ENCODE measurements at places on chromosomes 6 and 20.

GRCh38 chr6:114649298-114649697 is 306.5 kb upstream of the HS3ST5 start:
- no peak for DNase-seq

DNA sequence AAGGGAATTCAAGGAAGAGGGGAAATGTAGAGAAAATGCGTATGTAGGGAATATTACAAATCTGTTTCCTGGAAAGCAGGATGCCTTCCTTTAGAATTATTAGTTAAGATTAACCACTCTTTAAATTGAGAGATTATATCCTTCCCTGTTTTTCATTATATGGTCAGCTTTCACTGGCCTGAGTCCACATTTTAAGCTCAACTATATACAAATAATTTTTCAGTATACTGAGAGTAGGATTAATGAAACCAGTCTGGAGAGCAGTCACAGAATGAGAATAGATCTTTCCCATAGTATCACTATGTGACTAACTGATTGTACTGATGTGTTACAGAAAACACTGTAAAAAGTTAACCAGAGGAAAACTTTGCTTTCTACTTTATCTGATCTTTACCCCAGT is 306.3 kb downstream of the LAMA2 start:
- no peak for DNase-seq

GRCh38 chr6:2502096-2502997 is 248.4 kb downstream of the MYLK4 start:
- no peak for DNase-seq

DNA sequence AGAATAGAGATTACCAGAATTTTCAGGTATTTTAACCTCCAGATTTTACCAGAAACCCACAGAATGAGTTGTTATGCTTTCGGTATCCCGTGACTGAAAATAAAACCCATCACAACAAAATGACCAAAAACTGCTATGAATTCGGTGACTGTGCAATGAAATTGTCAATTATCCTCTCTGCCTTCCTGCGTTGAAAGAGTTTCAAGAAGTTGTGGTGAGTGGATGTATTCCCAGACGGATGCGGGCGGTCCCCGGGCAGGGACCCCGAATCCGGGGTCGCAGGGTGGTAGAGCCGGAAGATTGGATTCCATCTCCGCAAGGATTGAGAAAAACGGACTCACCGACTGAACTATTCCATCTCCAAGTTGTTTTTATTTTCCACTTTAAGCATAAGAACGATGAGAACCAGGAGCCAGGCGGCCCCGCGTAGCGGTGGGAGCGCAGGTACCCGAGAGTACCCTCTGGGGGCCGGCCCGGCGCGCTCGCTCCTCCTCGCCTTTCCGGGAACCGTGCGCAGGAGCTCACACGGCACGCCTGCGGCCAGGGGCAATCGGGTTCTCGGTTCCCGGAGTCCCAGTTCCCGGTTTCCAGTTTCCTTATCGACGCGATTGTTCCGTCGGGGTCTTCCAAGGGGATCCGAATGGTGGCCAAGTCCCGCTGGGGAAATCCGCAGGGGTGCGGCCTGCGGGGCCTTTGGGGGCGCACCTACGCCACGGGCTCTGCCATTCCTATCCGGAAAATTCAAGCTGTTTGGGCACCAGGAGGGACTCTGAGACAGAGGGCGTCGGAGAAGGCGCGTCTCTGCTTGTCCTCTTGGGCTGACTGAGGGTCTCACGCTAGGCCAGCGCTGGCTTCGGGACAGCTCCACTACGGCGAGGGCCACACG is 104.9 kb upstream of the PRDM1 start:
- DNase-seq: no peak

GRCh38 chr20:19161336-19161735 is 51.1 kb upstream of the SLC24A3 start:
- DNase-seq: no peak

DNA sequence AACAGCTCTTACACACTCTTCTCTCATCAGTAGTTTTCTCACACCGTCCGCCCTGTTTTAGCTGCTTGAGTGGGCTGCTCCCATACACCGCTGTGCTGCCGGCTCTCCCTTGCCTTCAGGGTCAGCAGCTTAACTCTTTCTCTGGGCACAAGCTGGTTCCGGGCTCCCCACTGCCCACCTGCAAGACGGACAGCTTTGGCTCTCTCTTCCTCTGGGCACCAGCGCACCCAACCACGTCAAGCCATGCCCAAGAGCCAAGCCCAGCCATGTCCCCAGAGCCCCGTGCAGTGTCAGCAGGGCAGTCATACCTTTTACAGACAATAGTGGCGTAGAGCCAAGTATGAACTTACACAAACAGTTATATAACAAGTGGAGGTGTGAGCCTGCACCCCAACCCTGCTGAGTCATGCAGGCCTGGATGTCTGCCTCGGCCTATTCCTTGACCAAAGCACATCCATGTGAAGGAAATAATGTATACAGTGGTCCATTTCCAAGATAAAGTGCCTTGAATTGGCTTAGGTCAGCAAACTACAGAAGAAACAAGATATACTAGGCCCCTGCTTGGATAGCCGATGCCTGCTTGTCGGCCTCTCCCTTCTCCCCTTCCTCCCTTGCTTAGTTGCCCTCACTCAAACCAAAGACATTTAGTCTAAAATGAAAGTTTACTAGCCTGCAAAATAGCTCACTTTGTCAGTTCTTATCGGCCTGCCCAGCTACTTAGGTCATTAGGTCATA is 89.3 kb downstream of the JPH2 start:
- no peak for DNase-seq

- no peak for DNase-seq
Observed at GRCh38 chr20:54680439-54680838, 205.0 kb downstream of the DOK5 start.

- no peak for DNase-seq
Observed at GRCh38 chr20:60926831-60927230, 325.2 kb upstream of the CDH4 start.

- DNase-seq: no peak
Observed at GRCh38 chr6:20237677-20238460, 25.6 kb upstream of the MBOAT1 start.

DNA sequence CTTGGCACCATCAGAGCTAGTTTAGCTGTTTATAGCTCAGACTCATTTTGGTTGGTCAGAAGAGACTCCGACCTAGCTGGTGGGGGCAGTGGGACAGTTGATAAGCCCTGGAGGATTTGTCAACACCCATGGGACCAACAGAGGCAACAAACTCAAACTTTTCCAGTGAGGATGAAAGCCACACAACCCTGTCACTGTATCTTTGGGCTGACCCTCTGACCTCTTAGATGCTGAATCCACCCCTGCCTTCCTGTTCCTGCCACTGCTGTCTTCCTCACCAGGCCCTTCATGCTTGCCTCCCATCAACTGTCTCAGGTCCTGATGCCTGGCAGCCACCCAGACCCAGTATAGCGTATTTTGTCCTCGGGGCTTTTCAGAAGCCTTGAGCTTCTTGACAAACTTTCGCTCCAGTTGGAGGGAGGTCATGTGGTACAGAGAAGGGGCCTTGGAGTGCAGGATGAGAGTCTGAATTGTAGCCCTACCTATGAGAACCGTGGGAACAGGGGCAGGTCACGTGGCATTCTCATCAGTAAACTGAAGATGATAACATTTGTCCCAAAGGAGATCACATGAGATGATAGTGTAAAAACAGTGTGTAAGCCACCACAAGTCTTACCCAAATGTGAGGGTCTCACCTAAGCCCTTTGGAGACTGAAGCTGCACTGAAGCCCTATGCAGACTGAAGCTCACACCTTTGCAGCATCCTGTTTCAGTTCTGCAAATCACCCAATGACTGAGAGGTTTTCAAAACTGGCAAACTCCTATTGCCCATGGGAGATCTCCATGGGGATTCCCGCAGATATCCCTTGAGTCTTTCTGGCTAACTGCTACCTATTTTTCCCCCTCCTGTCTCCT is 72.0 kb upstream of the F13A1 start:
- DNase-seq: no peak

- no peak for DNase-seq
Observed at GRCh38 chr20:43138061-43138770, 51.5 kb downstream of the PTPRT start.

DNA sequence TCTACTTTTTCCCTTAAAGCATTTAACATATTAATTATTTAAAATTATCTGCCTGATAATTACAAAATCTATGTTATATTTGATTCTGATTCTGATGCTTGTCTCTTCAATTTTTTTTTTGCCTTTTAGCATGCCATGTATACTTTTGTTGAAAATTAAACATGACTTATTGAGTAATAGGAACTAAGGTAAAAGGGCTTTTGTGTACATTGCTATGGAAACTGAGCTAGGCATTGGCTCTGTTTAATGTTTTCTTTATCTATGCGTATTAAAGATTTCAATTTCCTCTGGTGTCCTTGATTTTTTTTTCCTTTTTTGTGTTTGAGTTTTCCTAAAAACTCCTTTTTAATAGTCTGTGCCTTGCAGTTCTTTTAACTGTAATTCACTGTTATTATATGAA is 805.2 kb downstream of the DHX35 start:
- no peak for DNase-seq

- no peak for DNase-seq
Observed at GRCh38 chr6:165245287-165245686, 64.1 kb downstream of the C6orf118 start.

GRCh38 chr20:11118802-11119380 is 445.1 kb upstream of the JAG1 start:
- no peak for DNase-seq

DNA sequence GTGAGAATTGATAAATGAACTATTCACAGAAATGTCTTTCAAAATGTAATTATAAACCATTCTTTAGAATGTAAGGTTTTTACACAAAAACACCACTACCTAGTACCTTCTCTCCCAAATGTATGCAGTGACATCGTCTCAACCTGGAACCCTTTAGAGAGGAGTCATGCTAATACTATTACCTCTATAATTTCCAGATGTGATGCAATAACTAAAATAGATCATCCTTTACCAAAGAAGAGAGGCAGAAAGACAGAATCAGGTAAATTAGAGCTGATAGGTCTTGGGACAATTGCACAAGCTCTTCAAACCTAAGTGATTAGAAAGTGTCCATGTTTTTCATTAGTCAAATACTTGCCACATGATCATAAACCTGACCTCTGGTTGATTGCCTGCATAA is 96.7 kb downstream of the HDGFL1 start:
- DNase-seq: no peak

DNA sequence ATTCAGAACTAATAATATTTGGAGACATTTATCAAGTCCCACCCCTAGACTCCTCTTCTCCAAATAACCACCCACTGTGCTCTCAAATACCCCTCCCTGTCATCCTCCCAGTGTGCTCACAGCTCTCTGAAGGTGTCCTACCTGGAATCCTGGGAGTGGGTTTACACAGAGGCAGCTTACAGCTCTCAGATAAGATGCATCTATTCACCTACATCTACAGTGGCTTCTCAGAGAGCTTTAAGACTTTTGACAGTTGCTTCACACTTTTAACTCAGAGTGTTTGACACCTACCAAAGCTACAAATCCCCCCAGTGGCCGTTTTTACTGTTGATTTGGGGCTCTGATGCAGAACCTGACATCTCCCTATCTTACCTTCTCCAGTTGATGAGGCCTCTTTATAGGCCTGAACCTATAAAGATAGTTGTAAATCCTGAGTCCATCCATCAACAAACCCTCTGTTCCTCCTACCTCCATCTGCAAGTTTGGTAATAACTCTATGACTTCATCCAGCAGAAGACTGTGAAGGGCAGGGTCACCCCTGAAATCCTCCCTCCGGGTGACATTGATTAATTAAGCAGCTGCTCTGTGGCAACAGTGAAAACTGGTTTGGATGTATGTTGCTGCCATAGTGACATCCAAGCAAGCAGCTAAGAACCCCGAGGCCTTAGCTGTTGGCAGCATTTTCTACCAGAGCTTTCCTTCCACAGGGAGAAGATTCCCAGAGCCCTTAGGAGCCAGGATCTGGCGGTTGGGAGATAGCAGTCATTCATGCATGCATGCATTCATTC is 226.1 kb upstream of the RREB1 start:
- no peak for DNase-seq

DNA sequence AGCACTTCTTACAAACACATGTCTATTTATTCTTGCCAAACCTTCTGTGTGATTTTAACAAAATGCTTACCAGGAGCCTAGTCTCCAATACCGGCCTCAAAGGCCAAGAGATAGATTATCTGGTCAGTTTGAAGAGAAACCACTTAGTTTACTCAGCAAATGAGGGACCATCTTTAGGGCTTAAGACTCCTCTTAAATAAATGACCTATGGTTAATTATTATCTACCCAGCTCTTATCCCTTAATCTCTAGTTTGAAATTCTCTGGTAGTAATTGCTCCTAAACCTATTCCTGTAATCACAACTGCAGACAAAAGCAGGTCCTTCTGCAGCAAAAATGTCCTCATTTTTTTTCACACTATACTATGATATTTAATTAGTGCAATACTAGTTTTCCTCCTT is 301.8 kb downstream of the KIF16B start:
- no peak for DNase-seq

DNA sequence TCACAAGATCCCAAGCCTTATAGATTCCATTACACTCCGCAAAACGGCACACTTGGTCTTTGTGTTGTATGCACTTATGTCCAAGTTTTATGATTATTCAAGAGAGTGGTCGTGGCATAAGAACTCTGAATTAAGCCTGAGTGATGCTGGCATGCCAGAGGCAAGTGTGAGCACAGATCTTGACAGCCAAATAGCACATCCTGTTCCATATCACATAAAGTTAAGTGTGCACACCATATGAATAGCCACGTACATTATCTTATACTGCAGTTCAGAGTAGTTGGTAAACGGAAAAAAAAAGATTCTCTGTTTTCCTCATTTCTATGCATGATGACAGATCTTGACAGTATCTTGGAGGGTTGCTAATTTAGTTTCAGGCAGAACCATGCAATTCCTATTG is 727.3 kb upstream of the FLRT3 start:
- DNase-seq: no peak

DNA sequence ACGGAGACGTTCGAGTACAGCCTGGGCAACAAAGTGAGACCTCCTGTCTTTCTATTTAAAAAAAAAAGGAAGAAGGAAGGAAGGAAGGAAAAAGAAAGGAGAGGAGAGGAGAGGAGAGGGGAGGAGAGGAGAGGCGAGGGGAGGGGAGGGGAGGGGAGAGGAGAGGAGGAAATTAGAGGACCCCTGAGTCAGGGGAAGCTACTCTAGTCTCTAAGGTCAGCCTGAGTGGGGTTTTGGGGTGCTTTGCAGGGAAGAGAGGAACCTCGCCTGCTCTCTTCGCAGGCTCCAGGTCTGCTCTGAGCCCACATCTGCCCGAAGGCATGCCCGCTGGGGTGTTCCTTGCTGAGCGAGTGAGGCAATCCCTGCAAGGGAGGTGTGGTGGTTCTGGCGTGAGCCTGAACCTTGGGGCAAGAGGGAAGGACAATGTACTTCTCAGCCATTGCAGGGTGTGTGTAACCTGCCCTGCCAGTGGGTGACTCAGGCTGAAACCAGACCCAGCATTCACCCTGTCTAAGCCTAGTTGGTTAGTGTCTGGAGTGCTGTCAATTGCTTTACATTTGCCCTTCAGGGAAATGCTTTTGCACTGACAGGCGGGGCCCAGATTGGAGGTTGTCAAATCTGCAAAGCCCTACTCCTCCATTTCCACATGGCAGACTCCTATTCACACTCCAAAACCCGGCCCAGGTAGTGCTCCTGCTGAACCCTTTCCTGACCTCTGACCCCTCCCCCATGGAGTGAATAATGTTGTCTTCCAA is 15.3 kb upstream of the MMP9 start:
- DNase-seq: no peak
